ENCODE measurements at places on chromosomes 2 and 18. TPM values are rescaled to one million over a fixed set of nuclear protein-coding genes. Genes with fewer than 3 reads are reported as not detected.

The IL1R1 gene
- 8.9 TPM for total RNA-seq

The DNAH7 gene
- total RNA-seq, result not detected

The PLGLB2 gene
- not detected for total RNA-seq

The OTOF gene
- 1.3 TPM for total RNA-seq

The RTP5 gene
- not detected for total RNA-seq

The LYPD1 gene
- 24.4 TPM for total RNA-seq

The TMEM198 gene
- total RNA-seq, result not detected
